Activated CD4-positive, alpha-beta T cell treated with anti-CD3 and anti-CD28 coated beads, Interleukin-2, amount 50 U/mL, for 24 hours (primary cell): ENCODE measurements at places on chromosomes 7 and 10.
A peak's percentile ranks its signal among the peaks of the same experiment; 100 is the strongest.

- DNase-seq = peak; percentile 32
Observed at GRCh38 chr7:25968205-25968993, 183.6 kb upstream of the NFE2L3 start.

GRCh38 chr10:131180086-131180485 lies 131.4 kb downstream of the TCERG1L start:
- DNase-seq = no peak

GRCh38 chr7:42730586-42730985 lies 181.3 kb downstream of the C7orf25 start:
- no peak for DNase-seq

- peak; percentile 24 for DNase-seq
Observed at GRCh38 chr7:134458341-134458805, 527 bp downstream of the AKR1B1 start.

DNA sequence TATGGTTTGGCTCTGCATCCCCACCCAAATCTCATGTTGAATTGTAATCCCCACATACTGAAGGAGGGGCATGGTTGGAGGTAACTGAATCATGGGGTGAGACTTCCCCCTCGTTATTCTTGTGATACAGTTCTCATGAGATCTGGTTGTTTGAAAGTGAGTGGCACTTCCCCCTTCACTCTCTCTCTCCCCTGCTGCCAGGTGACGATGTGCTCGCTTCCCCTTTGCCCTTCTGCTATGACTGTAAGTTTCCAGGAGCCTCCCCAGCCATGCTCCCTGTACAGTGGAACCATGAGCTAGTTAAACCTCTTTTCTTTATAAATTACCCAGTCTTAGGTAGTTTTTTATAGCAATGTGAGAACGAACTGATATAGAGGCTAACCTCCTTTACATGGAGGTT lies 16.6 kb downstream of the PLPP4 start:
- DNase-seq = no peak

GRCh38 chr7:148964483-148965267 lies 63.6 kb downstream of the PDIA4 start:
- no peak for DNase-seq

GRCh38 chr10:80996615-80997193 lies 459.0 kb downstream of the SH2D4B start:
- no peak for DNase-seq

GRCh38 chr10:18501198-18501597 lies 150.2 kb downstream of the NSUN6 start:
- DNase-seq = no peak

DNA sequence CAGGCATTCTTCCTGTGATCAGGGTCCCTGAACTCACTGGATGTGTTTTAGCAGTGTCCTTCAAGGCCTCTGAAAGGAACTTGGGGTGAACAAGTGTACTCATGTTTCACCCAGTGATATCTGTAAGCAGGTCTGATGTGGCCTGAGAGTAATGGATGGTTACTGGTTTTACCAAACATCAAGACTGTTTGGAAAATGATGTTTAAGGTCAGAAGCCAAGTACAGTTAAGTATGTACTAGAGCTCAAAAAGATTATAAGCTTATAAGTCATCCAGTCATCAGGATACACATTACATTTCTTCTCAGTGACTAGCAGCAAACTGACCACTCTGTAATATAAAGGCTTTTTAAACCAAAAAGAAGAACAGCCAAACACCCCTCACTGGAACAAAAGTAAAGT lies 79.8 kb upstream of the PTN start:
- DNase-seq = no peak

DNA sequence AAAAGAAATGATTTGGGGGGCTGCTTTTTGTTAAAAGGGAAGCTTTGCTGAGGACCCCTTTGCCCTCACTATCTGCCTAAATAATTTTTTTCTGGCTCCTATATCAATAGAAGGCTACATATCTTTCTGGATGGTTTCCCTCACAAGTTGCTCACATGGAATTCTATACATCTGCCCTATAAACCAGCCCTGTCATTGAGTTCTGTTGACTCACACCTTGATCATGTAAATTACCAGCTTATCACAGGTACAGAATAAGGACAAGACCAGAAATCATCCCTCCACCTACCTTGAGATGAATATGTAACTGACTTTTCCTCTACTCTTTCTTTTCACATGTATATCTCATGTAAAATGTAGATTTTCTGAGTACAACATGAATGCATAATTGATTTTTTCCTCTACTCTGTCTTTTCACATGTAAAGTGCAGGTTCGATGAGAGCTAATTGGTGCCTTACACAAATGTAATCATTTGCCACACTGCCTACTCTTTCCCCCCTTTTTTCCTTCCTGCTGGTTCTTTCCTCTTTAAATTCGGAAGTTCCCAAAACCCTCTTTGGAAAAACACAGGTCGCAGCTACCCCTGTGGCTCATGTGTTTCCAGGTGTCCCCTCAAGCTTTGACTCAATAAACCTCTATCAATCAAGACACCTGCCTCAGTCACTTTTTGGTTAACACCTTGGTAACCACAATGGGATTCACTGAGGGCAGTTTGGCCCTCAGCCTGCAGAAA lies 12.5 kb downstream of the CYP3A43 start:
- no peak for DNase-seq

DNA sequence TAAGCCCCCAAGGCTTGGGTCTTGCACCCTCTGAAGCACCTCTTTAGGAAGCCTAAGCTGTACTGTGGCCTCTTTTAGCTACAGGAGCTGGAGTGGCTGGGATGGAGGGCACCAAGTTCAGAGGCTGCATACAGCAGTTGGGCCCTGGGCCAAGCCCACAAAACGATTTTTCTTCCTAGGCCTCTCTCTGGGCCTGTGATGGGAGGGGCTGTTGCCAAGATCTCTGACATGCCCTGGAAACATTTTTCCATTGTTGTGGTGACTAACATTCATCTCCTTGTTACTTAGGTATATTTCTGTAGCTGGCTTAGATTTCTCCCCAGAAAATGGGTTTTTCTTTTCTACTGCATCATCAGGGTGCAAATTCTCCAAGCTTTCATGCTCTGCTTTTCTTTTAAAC lies 375.7 kb upstream of the NPSR1 start:
- no peak for DNase-seq
